Smooth muscle cell of bladder (primary cell): ENCODE measurements at places on chromosomes 7 and 10. TPM values are rescaled to one million over a fixed set of nuclear protein-coding genes. Genes with fewer than 3 reads are reported as not detected.

The GDF2 gene
- not detected in 2 replicates for total RNA-seq

The CAMK1D gene
- 6.3 TPM in 2 replicates for total RNA-seq

The JAZF1 gene
- 11.7 and 12.2 TPM in 2 replicates for total RNA-seq

The COPG2 gene
- 31.2 and 31.7 TPM in 2 replicates for total RNA-seq

The GRID2IP gene
- total RNA-seq = not detected in 2 replicates

The TMEM176A gene
- 1.1 and 70.8 TPM in 2 replicates for total RNA-seq

The CACNA2D1 gene
- total RNA-seq = 90.3 and 108 TPM in 2 replicates

The TAC1 gene
- not detected in 2 replicates for total RNA-seq

The IPMK gene
- total RNA-seq = 5.3 and 5.5 TPM in 2 replicates

The MSMB gene
- not detected in 2 replicates for total RNA-seq

The PTPRN2 gene
- 0.71 and 0.74 TPM in 2 replicates for total RNA-seq

The CYP3A4 gene
- total RNA-seq = not detected in 2 replicates

The PRKAR1B gene
- 11.7 and 13.7 TPM in 2 replicates for total RNA-seq

The ASIC3 gene
- 0.14 and 0.37 TPM in 2 replicates for total RNA-seq

The PAX4 gene
- not detected in 2 replicates for total RNA-seq

The SHH gene
- total RNA-seq = not detected in 2 replicates

The SPAM1 gene
- total RNA-seq = not detected in 2 replicates

The AKR1C4 gene
- not detected in 2 replicates for total RNA-seq

The AFAP1L2 gene
- total RNA-seq = 0.09 and 0.14 TPM in 2 replicates

The CYP3A7 gene
- total RNA-seq = 0.14 and 0.46 TPM in 2 replicates

The TRIP6 gene
- total RNA-seq = 64.0 and 71.9 TPM in 2 replicates

The NEURL1 gene
- 0.57 and 1.6 TPM in 2 replicates for total RNA-seq

The COL17A1 gene
- total RNA-seq = 0.43 and 0.74 TPM in 2 replicates

The HSPB1 gene
- 19.9 and 45.4 TPM in 2 replicates for total RNA-seq

The FBXO24 gene
- total RNA-seq = 0.28 and 0.37 TPM in 2 replicates
